ENCODE measurements at places on chromosomes 4 and X.

DNA sequence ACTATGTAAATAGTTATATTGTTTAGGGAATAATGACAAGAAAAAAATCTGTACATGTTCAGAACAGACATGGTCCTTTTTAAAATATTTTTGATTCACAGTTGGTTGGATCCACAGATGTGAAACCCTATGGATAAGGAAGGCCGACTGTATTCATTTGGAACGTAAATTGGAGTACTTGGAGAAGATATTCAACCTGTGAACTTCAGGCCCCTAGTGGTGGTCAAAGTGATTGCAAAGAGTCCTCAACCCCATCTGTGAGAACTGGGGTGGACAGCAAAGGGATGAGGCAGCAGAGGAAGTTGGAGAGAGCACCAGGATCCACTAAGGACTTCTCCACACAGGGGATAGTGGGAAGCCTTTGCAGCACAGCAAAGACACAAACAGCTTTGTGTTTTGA is 6.2 kb upstream of the CXCL13 start:
- DNase-seq = no peak

DNA sequence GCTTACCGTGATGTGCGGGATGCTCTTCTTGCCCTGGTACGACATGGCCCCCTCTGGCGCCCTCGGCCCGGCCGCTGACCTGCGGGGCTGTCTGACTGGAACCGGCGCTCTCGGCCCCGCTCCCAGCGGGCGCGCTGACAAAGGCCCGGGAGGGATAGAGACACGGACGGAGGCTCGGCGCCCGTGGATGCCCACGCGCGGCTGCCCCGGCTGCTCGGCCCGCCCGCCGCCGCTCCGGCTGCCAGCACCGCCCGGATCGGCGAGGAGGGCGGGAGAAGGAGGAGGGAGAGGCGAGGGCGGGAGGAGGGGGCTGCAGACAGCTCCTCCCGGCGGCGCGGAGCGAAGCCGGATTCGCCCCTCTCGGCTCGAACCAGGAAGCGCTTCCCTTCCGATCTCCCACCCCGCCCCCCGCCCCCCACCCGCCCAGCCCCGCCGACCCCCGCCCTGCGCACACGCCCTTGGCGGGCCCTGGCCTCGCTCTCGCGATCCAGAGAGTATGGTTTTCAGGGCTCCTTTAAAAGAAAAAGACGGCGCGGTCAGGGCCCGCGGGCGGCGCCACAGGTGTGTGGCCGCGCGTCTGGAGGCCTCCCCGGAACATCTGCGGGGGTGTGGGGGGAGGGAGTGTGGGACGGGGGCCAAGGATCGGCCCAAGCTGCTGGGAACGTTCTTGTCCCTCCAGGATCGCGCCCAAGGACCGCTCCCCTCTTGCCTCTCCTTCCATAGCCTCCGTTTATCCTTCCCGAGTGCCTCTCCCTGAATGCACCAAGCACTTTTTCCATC is 4.5 kb downstream of the CRMP1 start:
- peak; percentile 71 for DNase-seq

DNA sequence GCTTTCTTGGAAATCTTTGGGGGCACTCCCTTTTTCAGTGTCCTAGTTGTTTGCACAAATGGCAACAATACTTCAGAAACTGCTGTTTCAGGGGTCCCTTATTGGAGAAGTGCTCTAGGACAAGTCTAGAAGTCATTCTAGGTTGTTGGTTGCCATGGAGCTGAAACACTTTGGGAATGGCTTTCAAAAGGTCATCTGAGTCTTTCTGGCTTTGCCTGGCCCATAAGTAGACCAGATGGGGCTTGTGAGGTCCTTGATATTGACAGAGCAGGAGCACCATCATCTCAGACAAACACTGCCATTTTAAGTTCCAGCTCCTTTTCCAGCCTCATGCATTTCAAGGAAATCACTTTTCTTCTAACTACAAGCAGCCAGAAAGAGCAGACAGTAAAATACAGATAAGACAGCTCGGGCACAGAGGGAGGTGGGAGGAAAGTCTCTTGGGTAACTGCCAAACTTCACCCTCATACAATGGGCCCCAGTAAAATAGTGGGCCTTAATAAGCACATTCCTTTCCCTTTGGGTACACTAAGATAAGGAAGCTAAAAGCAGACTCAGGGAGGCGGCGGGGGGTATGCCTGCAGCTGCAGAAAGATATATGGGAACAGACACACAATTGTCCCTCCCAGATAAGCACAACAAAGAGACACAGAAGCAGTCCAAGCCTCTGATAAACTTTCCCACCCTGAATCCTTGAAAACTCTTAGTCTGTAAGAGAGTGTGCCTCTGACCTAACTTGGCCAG is 8.5 kb upstream of the NXF3 start:
- DNase-seq = no peak

DNA sequence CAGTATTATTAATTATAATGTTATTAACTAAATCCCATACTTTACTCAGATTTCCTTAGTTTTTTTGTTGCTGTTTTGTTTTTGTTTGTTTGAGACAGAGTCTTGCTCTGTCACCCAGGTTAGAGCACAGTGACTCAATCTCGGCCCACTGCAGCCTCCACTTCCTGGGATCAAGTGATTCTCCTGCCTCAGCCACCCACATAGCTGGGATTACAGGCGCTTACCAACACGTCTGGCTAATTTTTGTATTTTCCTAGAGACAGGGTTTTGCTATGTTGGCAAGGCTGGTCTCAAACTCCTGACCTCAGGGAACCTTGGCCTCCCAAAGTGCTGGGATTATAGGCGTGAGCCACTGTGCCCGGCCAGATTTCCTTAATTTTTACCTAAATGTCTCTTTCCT is 72.2 kb downstream of the ANAPC4 start:
- no peak for DNase-seq

DNA sequence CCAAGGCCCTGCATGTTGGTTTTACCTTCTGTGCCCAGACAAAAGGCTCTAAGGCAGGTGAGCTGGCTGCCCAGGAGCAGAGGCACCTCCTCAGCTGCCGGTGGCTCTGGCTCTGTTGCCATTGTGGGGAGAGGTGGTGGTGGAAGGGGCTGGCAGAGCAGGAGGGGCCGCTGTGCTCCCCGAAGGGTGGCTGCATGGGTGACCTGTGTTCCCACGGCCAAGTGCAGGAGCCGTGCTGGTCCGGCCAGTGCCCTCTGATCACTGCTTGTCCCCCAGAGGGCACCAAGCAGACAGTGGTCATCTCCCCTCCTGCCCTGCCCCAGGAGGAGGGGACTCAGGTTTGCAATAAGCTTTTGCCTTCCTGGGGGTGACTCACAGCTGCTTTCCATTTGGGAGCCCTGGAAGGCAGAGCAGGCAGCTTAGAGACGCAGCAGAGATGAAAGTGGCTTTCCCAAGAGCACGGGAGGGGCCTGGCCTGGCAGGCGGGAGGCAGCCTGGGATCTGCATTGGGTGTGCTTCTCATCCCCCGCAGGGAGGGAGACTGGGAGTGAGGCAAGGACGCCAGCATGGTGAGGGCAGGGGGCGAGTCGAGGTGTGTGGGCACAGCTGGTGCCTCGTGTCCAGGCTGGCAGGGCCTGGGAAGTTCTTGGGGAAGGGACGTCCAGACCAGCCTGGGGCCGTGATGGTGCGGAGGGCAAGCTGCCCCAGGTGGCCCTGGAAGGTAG is 28.7 kb downstream of the DOK7 start:
- DNase-seq = no peak

GRCh38 chrX:123340696-123341095 is 156.6 kb downstream of the GRIA3 start:
- DNase-seq = no peak

GRCh38 chr4:107850438-107850837 is 25.7 kb downstream of the SGMS2 start:
- no peak for DNase-seq

GRCh38 chrX:132631579-132632232 is 142.9 kb upstream of the MBNL3 start:
- no peak for DNase-seq

DNA sequence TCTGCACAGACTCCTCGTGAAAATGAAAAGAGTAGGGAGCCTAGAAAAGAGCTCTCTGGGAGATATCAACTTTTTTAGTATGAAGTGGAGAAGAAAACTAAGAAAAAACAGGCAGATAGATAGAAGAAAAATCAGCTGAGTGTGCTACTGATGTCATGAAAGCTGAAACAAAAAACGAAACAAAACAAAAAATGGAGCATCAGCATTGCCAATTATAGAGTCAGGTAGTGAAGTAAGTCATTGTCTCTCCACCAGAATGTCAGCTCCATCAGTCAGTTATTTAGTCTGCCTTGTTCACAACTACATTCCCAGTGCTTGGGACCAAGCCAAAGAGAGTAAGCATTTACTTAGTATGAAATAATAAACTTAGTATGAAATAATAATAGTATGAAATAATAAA is 595.1 kb downstream of the STPG2 start:
- no peak for DNase-seq

GRCh38 chr4:37073226-37073840 is 171.2 kb upstream of the NWD2 start:
- DNase-seq = no peak

GRCh38 chr4:184671101-184671500 is 21.6 kb downstream of the PRIMPOL start:
- DNase-seq = no peak

DNA sequence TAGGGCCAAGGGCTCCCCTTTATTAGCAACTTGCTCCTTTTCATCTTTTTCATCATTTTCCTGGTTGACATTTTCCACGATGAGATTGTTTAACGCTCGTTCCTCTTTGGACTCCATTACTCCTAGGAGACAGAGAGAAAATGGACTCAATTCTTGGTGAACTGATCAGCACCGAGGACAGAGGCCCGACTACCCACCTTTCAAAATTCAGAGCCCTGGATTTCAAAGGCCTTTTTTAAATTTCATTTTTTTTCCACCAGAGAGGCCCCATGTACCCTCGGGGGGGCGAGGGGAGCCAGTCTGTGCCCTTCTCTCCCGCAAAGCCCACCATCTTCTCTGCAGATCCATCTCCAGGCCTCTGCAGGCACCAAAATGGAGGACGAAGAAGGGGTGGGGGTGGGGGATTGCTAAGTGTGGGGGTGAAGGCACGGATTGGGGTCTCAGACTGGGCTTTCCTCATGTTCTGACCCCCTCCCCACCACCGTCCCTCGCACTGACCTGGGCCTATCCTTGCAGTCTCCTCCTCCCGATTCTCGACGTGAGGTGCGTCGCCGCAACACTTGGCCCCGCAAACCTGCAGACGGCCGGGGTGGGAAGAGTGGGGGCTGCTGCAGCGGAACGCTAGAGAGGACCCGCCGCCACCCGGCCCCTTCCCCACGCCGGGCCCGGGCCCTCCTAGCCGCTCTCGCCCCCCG is 783 bp downstream of the BEX2 start:
- no peak for DNase-seq

DNA sequence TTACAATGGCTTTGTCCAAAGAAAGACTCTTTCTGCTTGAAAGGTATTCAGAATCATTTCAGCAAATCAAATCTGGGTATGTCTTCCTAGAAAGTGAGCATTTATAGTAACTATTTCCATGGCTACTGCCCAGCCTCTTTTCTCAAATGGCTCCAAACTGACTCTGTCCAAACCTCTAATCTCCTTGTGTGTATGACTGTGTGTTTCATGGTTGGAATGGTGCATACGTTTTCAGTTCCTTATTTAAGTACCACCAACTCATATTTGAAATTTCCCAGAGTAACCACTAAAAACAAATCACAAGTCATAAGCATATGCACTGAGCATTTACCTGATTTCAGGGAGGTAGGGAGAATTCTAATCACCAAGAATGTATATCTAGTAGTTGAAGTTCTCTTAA is 106.0 kb downstream of the TMEM144 start:
- DNase-seq = no peak

DNA sequence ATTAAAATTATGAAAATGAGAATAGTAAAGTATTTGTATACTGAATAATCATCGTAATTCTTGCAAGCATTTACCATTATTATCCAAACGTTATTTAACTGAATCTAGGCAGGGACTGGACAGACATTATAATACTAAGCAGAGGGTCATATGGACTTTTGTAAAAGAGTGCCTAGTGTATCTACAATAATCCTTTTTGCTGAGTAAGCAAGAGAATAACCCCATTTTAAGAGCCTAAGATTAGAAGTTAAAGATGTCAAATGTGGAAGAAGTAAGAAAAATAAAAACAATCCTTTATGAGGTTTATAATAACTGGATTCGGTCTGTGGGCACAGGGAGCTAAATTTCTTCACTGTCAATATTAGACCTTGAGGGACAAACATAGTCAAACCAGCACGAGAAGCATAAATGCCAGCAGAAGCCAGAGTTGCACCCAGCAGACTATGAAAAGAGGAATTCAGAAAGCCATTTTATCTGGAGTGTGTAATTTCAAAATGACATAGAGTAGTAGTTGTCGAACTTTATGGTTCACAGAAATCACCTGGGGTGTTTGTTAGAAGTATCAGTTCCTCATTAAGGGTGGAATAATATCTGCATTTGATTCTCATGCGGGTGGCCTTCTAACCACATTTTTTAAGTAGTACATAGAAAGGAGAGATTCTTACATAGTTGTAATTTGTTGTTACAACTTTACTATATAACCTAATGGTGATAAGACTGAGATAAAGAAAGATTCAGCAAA is 39.7 kb upstream of the DCLK2 start:
- DNase-seq = no peak

- no peak for DNase-seq
These were observed 196.4 kb downstream of the FBXO8 start for GRCh38 chr4:174086829-174087799.

GRCh38 chrX:81195712-81196111 is 6.0 kb downstream of the HMGN5 start:
- peak; percentile 26 for DNase-seq

GRCh38 chr4:69147334-69147733 is 51.1 kb downstream of the UGT2B7 start:
- no peak for DNase-seq

GRCh38 chr4:98542011-98542410 is 116.4 kb downstream of the TSPAN5 start:
- DNase-seq = no peak
